ENCODE measurements at places on chromosomes 12 and 14. TPM values are rescaled to one million over a fixed set of nuclear protein-coding genes. Genes with fewer than 3 reads are reported as not detected.
A peak's percentile ranks its signal among the peaks of the same experiment; 100 is the strongest.

GRCh38 chr14:29919845-29920244, 7.8 kb downstream of the PRKD1 start:
- no peak overlapping the region for H3K4me3 ChIP-seq
- H3K4me1 ChIP-seq = peaks cover 5% of the 10 kb centered on the region
- H3K27me3 ChIP-seq = no peaks in the 10 kb centered on the region
- H3K36me3 ChIP-seq = no peaks in the 10 kb centered on the region

DNA sequence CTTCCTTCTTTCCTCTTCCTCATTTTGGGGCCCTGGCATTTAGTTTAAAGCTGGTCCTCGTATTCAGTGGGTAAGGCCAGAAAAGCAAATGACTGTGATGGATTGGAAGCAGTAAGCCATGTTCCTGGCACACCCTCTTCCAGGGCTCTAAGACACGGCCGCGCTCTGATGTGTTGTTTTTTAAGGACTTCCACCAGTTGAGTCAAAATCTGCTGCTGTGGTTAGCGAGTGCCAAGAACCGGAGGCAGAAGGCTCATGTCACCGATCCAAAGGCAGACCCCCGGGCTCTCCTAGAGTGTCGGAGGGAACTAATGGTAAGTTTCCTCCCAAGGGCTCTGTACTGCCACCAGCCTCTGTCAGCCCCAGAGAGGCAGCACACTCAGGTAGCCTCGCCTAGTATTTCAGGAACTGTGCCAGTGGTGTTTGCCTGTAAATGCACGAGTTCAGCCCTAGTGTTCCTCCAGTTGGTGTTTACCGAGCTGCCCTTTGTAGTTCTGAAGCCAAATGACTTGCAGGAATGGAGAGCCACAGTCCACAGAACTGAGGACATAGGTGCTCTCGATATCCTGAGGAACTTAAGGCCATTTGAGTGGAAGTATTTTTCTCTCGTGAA, 72.7 kb downstream of the ESR2 start:
- DNase-seq = no peak
- peaks cover 19% of the 10 kb centered on the region for H3K4me1 ChIP-seq
- no peaks in the 10 kb centered on the region for H3K27me3 ChIP-seq
- H3K36me3 ChIP-seq = peaks cover 9% of the 10 kb centered on the region
- H3K27ac ChIP-seq = no peak overlapping the region

- peaks cover 55% of the 10 kb centered on the region for H3K4me1 ChIP-seq
- no peak for DNase-seq
- H3K4me3 ChIP-seq = no peak overlapping the region
- H3K27ac ChIP-seq = no peak overlapping the region
- H3K36me3 ChIP-seq = peaks cover 2% of the 10 kb centered on the region
Observed at GRCh38 chr12:3154006-3154405, 76.8 kb downstream of the TSPAN9 start.

DNA sequence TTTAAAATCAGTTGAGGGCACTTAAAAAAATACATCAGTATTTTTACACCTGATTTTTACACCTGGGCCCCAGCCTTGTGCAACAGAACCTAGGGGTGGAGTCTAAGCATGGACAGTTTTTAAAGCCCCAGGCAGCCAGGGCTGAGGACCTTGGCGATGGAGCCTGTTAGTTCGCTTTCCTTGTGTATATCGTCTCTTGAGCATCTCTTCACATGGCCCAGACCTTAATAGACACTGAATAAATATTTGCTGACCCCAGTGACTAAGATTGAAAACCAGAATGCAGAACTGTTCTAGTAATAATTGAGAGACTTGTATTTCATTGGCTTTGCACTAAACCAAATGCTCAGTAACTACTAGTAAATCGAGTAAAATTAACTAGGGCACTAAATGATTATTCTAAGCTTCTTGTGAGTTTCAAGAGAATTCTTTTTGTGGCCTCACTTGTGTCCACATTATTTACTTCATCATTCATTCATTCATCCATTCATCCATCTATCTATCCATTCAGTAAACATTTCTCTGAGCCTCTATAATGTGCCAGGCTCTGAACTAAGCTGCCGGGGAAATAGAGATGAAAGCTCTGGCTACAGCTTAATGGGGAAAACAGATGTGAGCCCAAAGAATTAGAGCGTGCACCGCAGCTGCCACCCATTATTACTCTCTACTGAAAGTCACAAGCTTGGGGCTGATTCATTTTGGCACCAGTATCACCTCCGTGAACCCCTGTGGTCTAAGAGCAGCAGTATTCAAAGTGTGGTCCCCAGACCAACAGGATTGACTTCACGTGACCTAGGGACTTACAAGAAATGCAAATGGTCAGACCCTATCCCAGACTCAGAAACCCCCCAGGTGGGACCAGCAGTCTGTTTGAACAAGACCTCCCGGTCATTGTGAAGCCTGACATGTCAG, 30.7 kb upstream of the BCL7A start:
- H3K36me3 ChIP-seq = no peaks in the 10 kb centered on the region
- DNase-seq = no peak
- peaks cover 10% of the 10 kb centered on the region for H3K4me1 ChIP-seq
- no peaks in the 10 kb centered on the region for H3K27me3 ChIP-seq

DNA sequence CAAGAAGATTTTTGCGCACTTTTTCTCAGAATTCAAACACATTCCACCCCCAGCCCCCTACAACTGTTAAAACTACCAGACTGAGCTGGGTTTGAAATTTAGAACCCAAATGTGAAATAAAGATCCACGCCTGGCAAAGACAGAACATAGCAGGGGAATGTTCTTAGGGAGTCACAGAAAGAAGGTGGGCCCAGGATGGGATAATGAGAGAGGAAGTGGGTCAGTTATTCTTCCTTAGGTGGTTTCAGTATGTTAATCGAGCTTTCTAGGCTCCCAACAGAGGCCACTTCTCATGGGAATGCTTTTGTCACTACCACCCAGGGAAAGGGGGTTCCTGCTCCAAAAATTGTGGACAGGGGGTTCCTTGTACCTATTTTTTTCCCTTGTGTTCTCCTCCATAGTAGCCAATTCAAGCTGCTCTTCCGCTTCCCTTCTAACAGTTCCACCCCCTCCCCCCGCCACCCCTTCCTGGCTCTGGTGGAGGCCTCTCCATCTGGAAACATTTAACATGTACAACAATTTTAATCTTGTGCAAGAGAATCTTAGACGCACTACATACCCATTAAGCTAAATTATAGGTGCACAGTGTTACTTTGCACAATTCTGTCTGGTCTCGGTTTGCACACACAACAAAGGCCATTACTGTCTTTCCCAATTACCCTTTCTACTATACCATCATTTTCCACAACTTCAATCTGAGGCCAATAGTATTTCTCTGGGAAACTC, 218.1 kb downstream of the MON2 start:
- DNase-seq = no peak
- peaks cover 18% of the 10 kb centered on the region for H3K36me3 ChIP-seq
- H3K27ac ChIP-seq = no peak overlapping the region
- H3K4me3 ChIP-seq = no peak overlapping the region

DNA sequence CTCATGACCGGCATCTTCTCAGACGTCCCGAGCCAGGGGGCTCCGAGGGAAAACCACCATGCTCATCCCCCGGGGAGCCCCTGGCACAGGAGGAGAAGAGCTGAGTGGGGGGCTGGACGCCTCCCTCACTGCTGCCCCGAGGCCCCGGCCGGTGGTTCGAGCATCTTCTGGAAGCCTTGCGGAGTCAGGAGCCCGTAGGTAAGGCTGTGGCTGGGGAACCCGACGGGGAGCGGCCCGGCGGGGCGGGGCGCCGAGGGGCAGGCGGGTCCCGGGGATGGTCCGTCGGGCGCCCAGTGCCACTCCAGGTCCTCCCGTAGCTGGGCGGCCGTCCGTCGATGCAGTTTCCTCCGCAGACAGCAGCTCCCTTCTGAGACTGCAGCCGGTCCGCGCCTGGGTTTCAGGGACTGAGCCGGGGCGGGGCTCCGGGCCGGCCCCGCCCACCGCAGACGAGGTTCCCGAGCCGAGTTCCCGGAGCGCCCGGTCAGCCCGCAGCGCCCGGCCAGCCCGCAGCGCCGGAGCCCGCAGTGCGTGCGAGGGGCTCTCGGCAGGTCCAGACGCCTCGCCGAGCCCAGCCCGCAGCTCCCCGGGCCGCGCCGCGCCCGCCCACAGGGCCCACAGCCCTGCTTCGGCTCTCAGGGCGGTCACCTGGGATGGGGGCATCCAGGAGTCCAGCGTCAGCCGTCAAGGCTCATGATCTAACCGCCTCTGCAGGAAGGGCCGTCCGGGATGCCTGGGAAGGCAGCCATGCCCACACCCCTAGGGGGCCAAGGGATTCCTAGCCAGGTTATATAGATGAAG, at the start of gene PGF:
TSS of gene PGF (minus strand) at position 369 of the 798 bp plus-strand sequence. CDS start at position 14, 355 bp downstream.
- DNase-seq = no peak
- no peaks in the 10 kb centered on the region for H3K27me3 ChIP-seq
- peak within 1 kb of the TSS; percentile 51 for H3K4me3 ChIP-seq
- no peaks in the 10 kb centered on the region for H3K36me3 ChIP-seq
- no peak within 1 kb of the TSS for H3K27ac ChIP-seq

DNA sequence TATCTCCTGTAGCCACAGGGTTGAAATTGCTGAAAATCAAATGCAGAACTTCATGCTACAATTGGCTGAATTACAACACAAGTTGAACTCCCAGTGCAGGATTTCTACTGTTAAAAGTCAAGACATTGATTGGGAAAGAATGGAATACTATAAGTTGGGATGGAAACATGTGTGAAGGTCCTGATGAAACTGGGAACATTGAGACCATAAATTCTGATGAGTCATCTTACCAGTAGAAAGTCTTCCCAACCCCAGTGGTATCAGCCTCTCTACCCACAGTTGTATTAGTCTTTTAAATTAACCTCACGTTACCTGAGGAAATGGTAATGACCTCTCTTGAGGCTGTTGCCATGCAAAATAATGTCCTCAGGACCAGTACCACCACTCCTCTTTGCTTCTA, 27.4 kb upstream of the DYRK2 start:
- H3K27ac ChIP-seq = no peak overlapping the region
- H3K4me3 ChIP-seq = no peak overlapping the region
- no peaks in the 10 kb centered on the region for H3K27me3 ChIP-seq
- peaks cover 8% of the 10 kb centered on the region for H3K4me1 ChIP-seq
- H3K36me3 ChIP-seq = peaks cover 2% of the 10 kb centered on the region
- no peak for DNase-seq

GRCh38 chr14:38868399-38869290, 234.4 kb downstream of the SEC23A start:
- peaks cover 16% of the 10 kb centered on the region for H3K27me3 ChIP-seq
- no peaks in the 10 kb centered on the region for H3K4me1 ChIP-seq
- H3K27ac ChIP-seq = no peak overlapping the region
- no peak overlapping the region for H3K4me3 ChIP-seq
- H3K36me3 ChIP-seq = no peaks in the 10 kb centered on the region
- DNase-seq = no peak

- H3K4me3 ChIP-seq = no peak overlapping the region
- no peaks in the 10 kb centered on the region for H3K36me3 ChIP-seq
- DNase-seq = no peak
- H3K4me1 ChIP-seq = no peaks in the 10 kb centered on the region
- peaks cover 3% of the 10 kb centered on the region for H3K27me3 ChIP-seq
- no peak overlapping the region for H3K27ac ChIP-seq
Observed at GRCh38 chr12:104171785-104172569, 34.0 kb upstream of the NFYB start.

DNA sequence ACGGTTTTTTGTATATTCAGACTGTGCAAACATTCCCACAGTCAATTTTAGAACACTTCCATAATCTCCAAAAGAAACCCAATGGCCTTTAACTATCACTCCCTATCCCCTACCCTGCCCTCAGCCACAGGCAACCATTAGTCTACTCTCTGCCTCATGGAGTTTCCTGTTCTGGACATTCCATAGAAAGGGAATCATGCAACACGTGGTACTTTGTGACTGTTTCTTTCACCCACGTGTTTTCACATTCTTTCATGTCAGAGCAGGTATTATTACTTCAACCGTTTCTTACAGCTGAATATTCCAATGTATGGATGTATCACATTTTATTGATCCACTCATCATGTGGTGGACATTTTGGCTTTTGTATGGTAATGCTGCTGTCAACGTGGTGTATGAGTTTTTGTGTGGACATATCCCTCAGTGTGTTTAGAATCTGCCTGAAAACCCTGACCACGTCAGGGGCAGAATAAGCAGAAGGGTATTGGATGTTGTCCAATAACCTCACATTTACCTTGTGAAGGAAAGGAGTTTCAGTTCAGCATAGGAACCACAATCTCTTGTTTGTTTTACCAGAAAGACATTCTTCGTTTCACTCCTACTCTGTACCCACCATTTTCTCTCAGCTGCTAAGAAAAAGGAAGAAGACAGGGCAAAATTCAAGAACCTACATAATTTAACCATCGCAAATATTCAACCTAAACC, 107.5 kb upstream of the DYRK2 start:
- peaks cover 29% of the 10 kb centered on the region for H3K4me1 ChIP-seq
- H3K4me3 ChIP-seq = no peak overlapping the region
- no peaks in the 10 kb centered on the region for H3K27me3 ChIP-seq
- no peaks in the 10 kb centered on the region for H3K36me3 ChIP-seq
- DNase-seq = no peak

- no peak overlapping the region for H3K27ac ChIP-seq
- no peaks in the 10 kb centered on the region for H3K4me1 ChIP-seq
- no peaks in the 10 kb centered on the region for H3K27me3 ChIP-seq
- H3K36me3 ChIP-seq = peaks cover 1% of the 10 kb centered on the region
Observed at GRCh38 chr12:25573346-25573745, 20.3 kb upstream of the LMNTD1 start.

GRCh38 chr12:102806592-102806991, 110.5 kb downstream of the PAH start:
- H3K27me3 ChIP-seq = no peaks in the 10 kb centered on the region
- no peak for DNase-seq
- no peaks in the 10 kb centered on the region for H3K36me3 ChIP-seq
- H3K27ac ChIP-seq = no peak overlapping the region
- H3K4me3 ChIP-seq = no peak overlapping the region

DNA sequence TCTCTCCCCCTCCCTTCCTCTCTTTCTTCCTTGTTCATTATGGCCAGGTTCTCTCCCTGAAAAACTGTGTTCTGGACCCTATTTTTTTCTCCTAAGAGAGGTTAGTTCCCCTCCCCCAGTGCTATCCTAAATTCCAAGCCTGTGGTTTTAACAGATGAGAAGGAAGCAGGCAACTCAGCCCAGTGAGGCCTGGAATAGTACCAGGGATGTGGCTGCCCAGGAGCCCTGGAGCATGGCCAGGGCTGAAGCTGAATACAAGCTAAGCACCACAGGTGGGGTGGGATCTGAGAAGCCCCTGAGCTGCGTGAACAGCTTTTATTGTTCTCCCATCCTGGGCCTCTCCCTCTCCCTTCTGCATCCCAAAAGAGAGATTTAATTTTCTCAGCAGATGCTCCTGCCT, 1581.3 kb upstream of the TMEM132C start:
- H3K27me3 ChIP-seq = no peaks in the 10 kb centered on the region
- H3K4me3 ChIP-seq = no peak overlapping the region
- DNase-seq = no peak
- no peaks in the 10 kb centered on the region for H3K36me3 ChIP-seq
- H3K4me1 ChIP-seq = no peaks in the 10 kb centered on the region

GRCh38 chr14:31278883-31279282, 71.3 kb upstream of the HECTD1 start:
- no peaks in the 10 kb centered on the region for H3K36me3 ChIP-seq
- peaks cover 4% of the 10 kb centered on the region for H3K4me1 ChIP-seq
- H3K27me3 ChIP-seq = no peaks in the 10 kb centered on the region

GRCh38 chr14:68386446-68386845, 406.4 kb downstream of the ZFP36L1 start:
- H3K4me1 ChIP-seq = peaks cover 37% of the 10 kb centered on the region
- H3K36me3 ChIP-seq = no peaks in the 10 kb centered on the region
- no peak overlapping the region for H3K27ac ChIP-seq
- H3K4me3 ChIP-seq = no peak overlapping the region
- H3K27me3 ChIP-seq = no peaks in the 10 kb centered on the region

The DPY19L2 gene
- total RNA-seq = 6.7 TPM

The GALNT6 gene
- total RNA-seq = 0.90 TPM

The ANO4 gene
- total RNA-seq = 6.5 TPM

The FGF23 gene
- total RNA-seq = not detected

The ARHGDIB gene
- total RNA-seq = 6.1 TPM

The BMAL2 gene
- 12.0 TPM for total RNA-seq

The GPR132 gene
- 0.30 TPM for total RNA-seq

The CLMN gene
- total RNA-seq = 7.7 TPM

Measured in chondrocyte (in vitro differentiated cells).